ENCODE measurements at places on chromosomes 7 and 10.

GRCh38 chr10:112526139-112526538 lies 79.1 kb downstream of the VTI1A start:
- DNase-seq = no peak

- DNase-seq = no peak
Observed at GRCh38 chr7:81776161-81776560, 6.3 kb upstream of the HGF start.

DNA sequence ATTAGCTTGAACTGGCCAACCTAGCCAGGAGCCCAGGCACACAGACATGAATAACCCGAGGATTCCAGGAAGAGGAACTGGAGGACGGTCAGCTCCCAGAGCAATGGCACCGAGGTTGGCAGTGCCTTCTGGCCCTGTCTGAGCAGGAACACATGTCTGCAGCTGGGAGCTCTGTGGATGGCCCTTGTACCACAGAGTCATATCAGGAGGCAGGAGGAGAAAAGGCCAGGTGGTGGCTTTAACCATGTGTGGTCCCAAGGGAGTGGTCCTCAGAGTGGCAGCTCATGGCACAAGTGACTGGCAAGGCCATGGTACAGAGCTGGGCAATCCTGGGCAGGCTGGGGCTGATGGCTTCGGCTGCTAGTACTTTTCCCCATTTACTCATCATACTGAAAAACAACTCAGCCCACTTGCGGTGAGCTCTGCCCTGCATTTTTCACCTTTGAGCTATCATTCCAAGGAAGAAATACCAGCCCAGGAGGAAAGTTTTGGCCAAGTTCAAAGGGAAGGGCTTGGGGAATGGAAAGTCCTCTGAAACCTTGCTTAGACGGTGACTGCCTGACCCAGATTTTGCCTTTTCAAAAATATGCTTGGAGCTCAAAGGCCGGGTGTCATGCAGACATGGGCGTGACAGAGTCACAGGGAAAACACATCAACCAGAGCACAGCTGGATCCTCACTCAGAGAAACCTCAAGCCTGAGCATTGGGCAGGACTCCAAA lies 25.7 kb upstream of the LOXL4 start:
- DNase-seq = no peak

GRCh38 chr10:71345694-71346093 lies 26.6 kb downstream of the SLC29A3 start:
- no peak for DNase-seq

GRCh38 chr10:102741726-102742237 lies 2.0 kb upstream of the WBP1L start:
- no peak for DNase-seq

All from activated CD8-positive, alpha-beta memory T cell treated with anti-CD3 and anti-CD28 coated beads for 4 hours (primary cell).